ENCODE measurements at places on chromosomes 5 and 9.

GRCh38 chr9:77680581-77680980, 32.5 kb upstream of the GNA14 start:
- no peak for DNase-seq

GRCh38 chr5:142689081-142689480, 3.2 kb upstream of the FGF1 start:
- no peak for DNase-seq

- no peak for DNase-seq
Measured at GRCh38 chr9:14189146-14189545, 124.8 kb downstream of the NFIB start.

DNA sequence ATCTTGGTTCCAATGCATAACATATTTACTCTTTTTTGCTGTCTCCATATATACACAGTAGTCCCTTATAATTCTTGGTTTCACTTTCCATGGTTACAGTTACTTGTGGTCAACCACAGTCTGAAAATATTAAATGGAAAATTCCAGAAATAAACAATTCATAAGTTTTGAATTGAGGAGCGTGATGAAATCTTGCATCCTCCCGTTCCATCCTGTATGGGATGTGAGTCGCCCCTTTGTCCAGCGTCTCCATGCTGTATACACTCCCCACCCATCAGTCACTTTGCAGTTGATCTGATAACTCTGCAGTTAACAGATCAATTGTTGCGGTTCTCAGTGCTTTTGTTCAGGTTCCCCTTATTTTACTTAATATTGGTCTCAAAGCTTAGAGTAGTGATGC, 11.5 kb upstream of the FAF2 start:
- peak; percentile 24 for DNase-seq

GRCh38 chr5:43097701-43098449, 22.8 kb upstream of the ZNF131 start:
- no peak for DNase-seq

- DNase-seq, result no peak
Measured at GRCh38 chr9:136614967-136615623, 47.6 kb upstream of the EGFL7 start.

GRCh38 chr5:167071981-167072610, 1219.3 kb upstream of the WWC1 start:
- no peak for DNase-seq

DNA sequence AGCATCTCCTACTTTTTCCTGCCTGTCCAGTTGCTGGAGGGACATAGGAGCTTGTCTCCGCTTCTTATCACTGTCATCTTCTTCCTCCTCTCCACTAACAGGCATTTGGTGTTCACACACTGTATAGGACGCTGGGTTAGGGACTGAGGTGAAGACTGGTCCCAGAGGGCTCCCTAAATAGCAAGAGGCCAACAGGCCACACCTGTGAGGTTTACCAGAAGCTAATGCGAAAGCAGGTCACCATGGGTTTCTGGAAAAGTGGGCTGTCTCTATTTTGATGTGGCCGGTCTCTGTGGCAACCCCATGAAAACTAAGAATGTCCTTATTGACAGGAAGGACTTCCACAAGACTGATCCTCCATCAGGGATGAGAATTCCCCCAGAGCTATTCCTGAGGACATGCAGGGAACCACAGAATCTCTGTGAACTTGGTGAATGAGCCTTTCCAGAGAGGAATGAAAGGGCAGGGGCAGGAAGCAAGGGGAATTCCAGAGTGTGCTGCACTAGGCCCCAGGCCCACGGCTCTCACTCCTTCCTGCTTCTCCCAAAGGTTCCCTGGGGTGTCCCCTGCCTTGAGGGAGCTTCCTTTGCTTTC, 61.7 kb downstream of the DAP start:
- DNase-seq, result no peak

DNA sequence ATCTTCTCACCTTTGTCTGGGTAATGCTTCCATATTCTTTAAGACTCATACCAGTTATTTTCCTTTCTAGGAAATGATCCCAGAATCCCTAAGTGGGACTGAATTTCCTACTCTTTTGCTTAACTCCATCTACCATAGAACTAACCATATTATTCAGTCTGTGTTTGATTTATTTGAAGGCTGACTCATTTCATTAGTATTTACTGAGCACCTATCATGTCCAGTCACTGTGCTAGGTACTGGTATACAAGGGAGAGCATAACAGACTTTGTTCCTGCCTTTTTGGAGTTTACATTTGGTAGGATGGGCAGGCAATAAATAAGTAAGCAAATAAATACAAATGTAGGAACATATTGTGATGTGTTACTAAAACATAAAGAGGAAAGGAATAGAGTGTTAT, 4.3 kb downstream of the NPR2 start:
- no peak for DNase-seq

DNA sequence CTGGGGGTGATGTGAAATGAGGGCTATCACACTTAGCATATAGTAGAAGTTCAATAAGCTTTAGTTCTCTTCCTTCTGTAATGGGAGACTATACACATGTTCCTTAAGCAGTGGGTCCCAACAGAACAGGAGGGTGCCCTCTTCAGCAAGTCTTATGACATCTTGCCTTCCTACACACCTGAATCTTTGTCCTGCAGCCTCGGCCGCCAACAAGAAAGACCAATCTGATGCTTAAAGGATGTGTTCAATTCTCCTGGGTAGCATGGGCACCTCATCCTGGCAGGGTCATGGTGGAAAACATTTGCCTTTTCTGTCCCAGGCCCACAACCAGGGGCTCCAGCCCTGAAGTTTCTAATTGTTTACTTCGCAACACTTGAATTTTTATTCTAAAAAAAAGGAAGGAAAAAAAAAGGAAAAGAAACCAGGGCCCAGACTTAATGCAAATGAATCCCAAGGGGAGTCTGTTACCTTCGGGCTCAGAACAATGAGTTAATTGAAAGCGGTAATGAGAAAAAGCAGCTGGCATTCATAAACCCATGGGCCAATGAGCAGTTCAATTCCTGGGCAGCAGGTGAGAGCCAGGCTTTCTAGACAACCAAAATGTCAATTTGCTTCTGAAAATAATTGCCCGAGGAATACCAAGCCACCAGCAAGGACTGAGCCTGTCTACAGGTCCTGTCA, 26.2 kb upstream of the SMAD5 start:
- DNase-seq, result no peak

DNA sequence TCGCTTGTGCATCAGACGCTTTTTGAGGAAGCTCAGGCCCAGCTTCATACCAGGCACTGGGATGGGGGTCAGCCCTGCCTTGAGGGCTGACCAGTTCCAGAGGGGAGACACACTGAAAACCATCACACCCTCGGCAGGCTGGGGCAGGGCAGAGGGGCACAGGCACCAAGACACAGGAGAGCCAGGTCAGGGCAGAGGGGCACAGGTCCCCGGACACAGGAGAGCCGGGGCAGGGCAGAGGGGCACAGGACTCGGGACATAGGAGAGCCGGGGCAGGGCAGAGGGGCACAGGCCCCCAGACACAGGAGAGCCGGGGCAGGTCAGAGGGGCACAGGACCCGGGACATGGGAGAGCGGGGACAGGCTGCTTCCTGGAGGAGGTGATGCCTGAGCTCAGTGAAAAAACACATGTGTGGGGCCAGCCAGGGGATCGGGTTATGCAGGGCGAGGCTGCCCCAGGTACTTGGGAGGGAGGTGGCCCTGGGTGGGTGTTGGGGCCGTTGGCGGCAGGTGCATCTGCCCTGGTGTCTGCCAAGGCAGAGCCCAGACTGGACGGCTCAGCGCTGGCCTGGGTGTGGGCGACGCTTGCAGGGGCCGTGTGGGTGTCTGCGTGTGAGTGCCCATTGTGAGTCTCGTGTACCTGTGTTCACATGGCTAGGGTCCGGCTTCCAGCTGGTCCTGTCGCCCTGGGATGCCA, 15.1 kb upstream of the SLC2A6 start:
- DNase-seq, result no peak

DNA sequence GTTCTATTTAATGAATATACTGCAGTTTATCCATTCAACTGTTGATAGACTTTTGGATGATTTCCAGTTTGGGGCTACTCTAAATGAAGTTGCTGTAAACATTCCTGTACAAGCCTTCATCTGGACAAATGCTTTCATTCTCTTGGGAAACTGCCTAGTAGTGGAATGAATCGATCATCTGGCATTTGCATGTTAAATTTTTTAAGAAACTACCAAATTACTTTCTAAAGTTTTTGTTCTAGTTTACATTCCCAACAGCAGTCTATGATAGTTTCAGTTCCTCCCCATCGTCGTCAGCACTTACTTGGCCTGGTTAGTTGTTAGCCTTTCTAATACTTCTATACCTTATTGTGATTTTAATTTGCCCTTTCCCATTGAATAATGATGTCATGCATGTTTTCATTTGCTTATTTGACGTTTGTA, 306.3 kb downstream of the FER start:
- DNase-seq, result peak; percentile 48

DNA sequence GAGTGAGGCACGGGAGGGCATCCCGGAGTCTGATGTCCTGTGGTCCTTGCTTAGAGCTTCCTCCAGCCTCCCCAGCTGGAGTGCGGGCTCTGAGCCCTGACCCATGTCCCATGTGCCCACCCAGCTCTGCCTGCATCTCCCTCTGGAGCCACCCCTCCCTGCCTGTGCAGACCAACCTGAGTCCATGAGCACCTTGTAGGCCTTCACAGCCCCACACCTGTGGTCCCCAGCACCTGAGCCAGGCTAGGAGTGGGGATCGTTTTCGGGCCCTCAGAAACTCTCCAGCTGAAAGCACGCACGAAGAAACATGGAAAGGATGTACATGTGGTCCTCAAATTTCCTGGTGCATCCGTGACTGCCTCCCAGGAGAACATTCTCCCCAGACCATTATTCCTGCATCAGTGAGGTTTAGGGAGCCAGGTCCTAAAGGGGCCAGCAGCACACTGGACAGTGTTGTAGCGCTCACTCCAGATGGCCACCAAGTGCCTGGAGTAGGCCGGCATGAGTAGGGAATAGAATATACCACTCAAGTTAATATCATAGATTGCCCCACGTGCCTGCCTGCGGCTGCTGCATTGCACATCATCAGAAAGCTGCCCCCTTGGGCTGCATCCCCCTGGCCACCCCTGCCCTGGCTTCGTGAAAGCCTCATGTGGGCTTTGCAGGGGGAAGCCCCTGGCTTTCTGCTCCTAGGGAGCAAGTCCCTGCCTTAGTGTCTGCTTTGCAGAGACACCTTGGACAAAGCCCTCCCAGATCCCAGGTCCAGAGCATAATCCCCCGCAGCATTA, 80.6 kb downstream of the WNK2 start:
- no peak for DNase-seq

DNA sequence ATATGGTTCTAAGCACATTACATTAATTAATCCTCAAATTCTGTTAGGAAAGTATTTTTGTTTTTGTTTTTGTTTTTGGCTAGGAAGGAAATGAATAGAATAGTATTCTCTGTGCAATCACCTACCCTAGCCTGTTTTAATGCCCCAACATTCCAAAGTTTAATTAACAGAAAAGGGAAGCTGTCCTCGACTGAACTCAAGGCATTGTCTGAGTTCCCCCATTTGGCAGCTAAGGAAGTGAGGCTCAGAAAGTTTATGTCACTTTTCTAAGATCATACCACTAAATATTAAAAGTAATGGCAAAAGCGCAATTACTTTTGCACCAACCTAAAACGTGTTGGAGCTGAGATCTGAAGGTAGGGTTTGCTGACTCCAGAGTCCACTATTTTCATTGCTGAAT, 59.8 kb downstream of the FGF1 start:
- no peak for DNase-seq

DNA sequence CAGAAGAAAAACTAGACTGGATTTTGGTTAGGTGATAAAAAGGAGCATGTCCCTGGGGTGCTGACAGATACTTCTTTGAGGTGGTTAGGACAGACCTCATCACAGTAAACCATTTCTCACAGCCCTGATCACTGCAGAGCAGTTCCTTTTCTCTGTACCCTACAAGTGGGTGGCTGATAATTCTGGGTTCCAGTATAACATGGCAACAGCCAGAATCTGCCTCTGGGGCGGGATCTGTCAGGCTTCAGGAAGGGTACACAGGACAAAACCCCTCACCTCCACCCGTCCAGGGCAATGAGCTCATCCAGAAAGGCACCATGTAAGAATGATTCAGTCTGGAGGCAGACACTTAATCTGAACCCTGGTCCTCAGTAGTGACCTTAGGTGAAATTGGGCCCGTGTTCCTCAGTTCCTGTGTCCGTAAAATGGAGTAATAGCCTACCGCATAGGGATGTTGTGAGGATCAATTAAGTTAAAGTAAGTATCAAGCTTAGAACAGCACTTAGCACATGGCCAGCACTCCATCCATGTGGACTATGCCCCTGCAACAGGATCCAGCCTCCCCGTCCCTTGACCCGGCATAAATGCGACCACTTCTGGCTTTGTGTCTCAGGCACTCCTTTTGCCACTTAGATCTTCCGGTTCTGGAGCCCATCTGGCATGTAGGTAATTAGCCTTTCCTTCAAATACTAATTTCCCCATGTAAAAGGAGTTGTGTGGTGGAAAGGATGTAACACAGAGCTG, 129.2 kb downstream of the LHFPL2 start:
- DNase-seq, result no peak

DNA sequence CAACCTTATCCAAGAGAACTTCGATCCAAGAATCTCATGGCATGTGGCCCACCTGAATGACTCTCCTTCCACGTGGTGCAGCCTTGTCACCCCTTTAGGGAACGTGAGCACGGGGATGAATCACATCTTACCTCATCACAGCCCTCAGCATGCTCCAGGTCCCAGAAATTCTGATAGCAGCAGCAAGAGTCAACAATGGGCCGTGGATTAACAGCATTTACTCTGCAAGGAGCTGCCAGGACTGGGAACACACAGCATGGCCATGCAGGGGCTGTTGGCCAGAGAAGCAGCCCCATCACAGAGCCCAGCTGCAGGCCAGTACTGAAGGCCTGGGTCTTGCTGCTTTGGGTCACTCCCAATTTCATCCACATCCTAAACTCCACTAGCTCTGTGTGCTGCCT, 150.4 kb downstream of the C5orf15 start:
- no peak for DNase-seq

All from AG09319 (cell line).